ENCODE measurements at places on chromosomes 4 and X. TPM values are rescaled to one million over a fixed set of nuclear protein-coding genes. Genes with fewer than 3 reads are reported as not detected.

- DNase-seq: no peak
Measured at GRCh38 chrX:71095033-71095432, 618 bp upstream of the FOXO4 start.

The CCSER1 gene
- 11.9 TPM for total RNA-seq

DNA sequence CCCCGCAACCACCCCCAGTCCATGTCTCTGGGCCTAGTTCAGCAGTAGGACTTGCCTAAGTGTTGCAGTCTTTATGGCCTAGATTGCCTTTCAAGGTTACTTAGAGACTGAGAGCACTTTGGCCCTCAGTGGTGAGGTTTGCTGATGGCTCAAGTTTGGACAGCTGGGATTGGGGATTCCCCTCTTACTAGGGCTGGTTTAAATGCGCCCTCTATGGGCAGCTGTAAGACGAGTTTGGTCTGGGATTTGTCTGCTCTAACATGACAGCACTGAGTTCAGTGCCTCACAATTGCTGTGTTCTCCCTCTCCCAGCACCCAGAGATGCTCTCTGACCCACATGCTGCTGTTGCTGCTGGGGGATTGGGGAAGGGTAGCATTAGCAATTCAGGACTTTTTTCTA is 23.1 kb downstream of the DACH2 start:
- no peak for DNase-seq

GRCh38 chr4:56764223-56764622 is 57.3 kb downstream of the SPINK2 start:
- no peak for DNase-seq

DNA sequence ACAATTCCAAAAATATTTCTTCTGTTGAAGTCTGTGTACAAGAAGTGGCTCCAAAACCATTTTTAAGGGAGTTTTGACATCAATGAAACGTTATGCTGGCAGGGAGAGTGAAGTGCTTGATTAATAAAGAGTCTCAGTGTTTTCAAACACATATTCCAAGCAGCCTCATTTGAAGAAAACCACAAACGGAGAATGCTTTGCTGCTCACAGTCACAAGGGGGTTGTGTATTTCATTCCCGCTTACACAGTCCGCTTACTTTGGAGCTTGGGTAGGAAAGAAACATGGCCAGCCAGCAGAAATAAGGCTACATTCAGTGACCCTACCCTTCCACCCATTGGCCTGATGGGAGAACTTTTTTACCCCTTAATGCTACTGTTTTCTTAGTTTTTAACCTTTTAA is 586.2 kb downstream of the RAB28 start:
- no peak for DNase-seq

GRCh38 chr4:7944599-7945220 is 5.0 kb upstream of the AFAP1 start:
- no peak for DNase-seq

The FGF13 gene
- total RNA-seq: 81.1 TPM

DNA sequence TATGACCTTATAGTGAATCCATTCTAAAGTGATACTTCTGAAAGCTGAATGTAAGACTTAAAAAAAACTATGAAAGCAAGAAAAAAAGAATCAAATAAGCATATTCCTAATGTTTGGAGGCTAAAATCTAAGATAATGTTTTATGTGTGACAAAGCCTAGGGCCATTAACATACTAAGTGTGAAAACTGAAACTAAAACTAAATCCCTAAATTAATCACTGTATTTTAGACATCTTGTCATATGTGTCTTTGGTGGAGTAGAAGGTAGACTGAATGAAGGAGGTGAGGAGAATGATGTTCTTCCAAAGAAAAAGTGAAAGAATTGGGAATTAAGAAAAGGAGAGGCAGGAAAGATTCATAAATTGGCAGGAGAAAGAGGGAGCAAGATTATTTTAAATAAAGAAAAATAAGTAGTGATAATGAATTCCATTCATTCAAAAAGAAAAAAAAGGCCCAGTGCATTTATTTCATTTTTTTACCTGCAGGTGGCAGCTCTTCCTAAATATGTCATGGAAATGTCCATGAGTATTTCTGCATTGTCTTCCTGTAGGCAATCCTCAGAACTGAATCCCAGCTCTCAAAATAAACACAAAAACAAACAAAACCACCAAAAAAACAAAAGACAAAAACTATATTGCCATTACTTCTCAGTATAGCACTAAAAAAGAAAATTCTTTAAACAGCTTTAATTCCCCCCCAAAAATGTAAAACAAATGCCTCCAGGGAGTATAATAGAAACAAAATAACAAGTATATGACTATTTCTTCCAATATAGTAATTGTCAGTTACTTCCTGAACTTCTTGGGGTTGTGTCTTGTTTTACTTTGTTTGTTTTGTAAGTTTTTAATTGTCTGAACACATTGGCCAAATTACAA is 17.0 kb upstream of the AP1AR start:
- no peak for DNase-seq

DNA sequence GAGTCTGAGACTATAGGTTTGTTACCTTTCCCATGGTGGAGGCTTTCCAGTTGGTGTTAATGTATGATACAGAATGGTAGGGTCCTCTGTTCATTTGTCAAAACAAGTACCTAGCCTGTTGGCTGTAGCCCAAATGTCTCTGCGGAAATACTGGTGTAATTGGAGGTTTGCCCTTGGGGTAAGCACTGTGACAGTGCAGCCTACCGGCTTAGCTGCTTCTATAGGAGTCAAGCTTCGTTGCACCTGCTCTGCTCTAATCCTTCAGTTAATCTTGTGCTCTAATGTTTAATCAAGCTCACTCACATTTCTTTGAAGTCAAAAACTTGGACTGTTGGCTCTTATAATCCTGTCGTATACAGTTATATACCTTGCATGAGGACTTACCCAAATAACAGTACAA is 203.4 kb downstream of the CCNG2 start:
- DNase-seq: no peak

- DNase-seq: no peak
Measured at GRCh38 chr4:38132107-38132673, 172.0 kb downstream of the PTTG2 start.

The FRMPD4 gene
- total RNA-seq: 0.07 TPM

GRCh38 chr4:148847544-148848255 is 405.5 kb upstream of the NR3C2 start:
- no peak for DNase-seq

- no peak for DNase-seq
Measured at GRCh38 chr4:17397611-17398010, 114.3 kb downstream of the QDPR start.

The TRPC3 gene
- 0.82 TPM for total RNA-seq

Data from neural crest cell (in vitro differentiated cells).